Kidney (tissue), 22 donors: ENCODE measurements at places on chromosomes 12 and 14. TPM values are rescaled to one million over a fixed set of nuclear protein-coding genes. Genes with fewer than 3 reads are reported as not detected.

The SMOC1 gene
- total RNA-seq, result 2.8 TPM

The FBLN5 gene
- 99.0 TPM for total RNA-seq

The ZFC3H1 gene
- 42.4 TPM for total RNA-seq

The OR6C2 gene
- total RNA-seq, result not detected

The SAV1 gene
- total RNA-seq, result 36.9 TPM

The CLEC1B gene
- not detected for total RNA-seq

The ACYP1 gene
- total RNA-seq, result 20.6 TPM

The LYSET gene
- total RNA-seq, result 25.6 TPM

GRCh38 chr12:120962532-120963020 is 15.8 kb upstream of the HNF1A start:
- H3K36me3 ChIP-seq, result no peaks in the 10 kb centered on the region
- no peaks in the 10 kb centered on the region for H3K27me3 ChIP-seq
- H3K4me1 ChIP-seq, result no peaks in the 10 kb centered on the region
- DNase-seq, result no peak
- peak overlapping the region; percentile 40 for H3K27ac ChIP-seq

DNA sequence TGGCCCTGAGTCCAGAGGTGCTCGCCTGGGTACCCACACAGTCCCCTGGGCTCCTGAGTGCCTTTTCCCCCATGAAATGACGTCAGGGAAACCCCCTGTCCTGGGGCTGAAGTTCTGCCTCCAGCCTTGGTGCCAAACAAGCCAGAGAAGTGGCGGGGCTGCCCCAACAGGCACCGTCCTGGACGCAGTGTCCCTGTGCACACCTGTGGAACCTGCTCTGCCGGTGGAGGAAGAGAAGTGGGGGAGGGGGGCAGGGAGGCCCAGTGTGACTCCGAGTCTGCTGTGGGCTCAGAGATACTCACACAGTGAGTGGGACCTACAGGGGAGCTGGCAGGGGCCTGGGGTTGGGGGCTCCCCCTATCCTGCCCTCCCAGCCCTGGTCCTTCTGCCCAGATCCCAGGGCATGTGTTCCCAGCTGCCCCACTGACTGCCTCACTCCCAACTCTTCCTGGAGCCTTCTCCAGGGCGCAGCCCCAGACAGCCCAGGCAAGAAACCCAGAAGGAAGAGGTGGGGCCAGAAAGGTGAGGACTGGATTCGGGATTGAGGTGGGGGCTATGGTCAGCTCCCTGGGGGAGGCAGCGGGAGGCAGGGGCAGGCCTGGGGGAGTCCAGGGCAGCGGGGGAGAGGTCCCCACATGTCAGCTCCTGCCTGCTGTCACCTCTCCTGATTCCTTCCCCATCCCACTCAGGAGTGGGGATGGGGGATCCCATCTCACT is 24.7 kb downstream of the CCDC85C start:
- peaks cover 2% of the 10 kb centered on the region for H3K4me1 ChIP-seq
- no peak for DNase-seq
- no peak overlapping the region for H3K4me3 ChIP-seq
- H3K27me3 ChIP-seq, result no peaks in the 10 kb centered on the region
- H3K36me3 ChIP-seq, result no peaks in the 10 kb centered on the region

- H3K4me1 ChIP-seq, result peaks cover 4% of the 10 kb centered on the region
- no peaks in the 10 kb centered on the region for H3K36me3 ChIP-seq
- no peak for DNase-seq
- H3K27me3 ChIP-seq, result no peaks in the 10 kb centered on the region
Observed at GRCh38 chr14:72621387-72622065, 272.4 kb downstream of the DPF3 start.

- no peak overlapping the region for H3K27ac ChIP-seq
- H3K4me1 ChIP-seq, result no peaks in the 10 kb centered on the region
- no peaks in the 10 kb centered on the region for H3K36me3 ChIP-seq
- H3K4me3 ChIP-seq, result no peak overlapping the region
- DNase-seq, result no peak
Observed at GRCh38 chr12:7180685-7181084, 8.8 kb upstream of the PEX5 start.

GRCh38 chr14:83909507-83909906 is 1620.4 kb upstream of the FLRT2 start:
- no peaks in the 10 kb centered on the region for H3K4me1 ChIP-seq
- H3K27ac ChIP-seq, result no peak overlapping the region

DNA sequence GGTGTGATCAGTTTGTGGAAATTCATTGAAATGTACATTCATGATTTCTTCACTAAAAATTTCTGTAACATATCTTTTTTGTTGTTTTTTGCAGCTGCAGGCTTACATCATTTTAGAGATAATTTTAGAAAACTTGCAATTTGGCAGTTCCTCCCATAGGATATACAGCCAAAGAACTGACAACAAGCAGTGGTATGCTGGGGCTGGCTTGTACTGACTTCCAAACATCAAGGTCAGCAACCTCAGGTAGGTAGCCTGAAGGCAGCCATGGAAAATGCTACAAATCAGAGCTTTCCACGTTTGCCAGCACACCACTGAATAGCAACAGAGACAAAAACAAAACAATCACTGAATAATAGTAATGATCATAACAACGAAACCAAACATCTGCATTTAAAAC is 21.2 kb downstream of the TRIM9 start:
- H3K27me3 ChIP-seq, result no peaks in the 10 kb centered on the region
- H3K27ac ChIP-seq, result no peak overlapping the region
- H3K4me1 ChIP-seq, result no peaks in the 10 kb centered on the region

DNA sequence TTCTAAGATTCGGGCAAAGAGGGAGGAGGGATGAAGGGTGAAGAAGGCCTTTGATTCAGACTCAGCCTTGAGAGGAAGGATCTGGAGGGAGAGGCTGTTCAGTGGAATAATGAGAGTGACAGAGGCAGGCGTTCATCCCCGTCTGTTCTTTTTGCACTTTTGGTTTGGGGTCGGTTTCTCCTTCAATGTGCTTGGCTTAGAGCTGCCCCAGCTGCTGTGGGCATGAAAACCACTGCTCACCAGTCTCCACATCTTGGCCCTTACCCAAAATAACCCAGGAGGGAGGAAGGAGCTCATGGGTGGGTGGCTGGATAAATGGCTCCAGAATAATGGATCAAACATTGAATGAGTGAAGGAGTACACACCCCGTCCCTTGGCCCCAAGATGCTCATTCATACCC is 261.7 kb upstream of the FKBP4 start:
- no peak for DNase-seq
- no peak overlapping the region for H3K27ac ChIP-seq
- H3K4me1 ChIP-seq, result peaks cover 11% of the 10 kb centered on the region
- no peak overlapping the region for H3K4me3 ChIP-seq
- no peaks in the 10 kb centered on the region for H3K27me3 ChIP-seq
- no peaks in the 10 kb centered on the region for H3K36me3 ChIP-seq

DNA sequence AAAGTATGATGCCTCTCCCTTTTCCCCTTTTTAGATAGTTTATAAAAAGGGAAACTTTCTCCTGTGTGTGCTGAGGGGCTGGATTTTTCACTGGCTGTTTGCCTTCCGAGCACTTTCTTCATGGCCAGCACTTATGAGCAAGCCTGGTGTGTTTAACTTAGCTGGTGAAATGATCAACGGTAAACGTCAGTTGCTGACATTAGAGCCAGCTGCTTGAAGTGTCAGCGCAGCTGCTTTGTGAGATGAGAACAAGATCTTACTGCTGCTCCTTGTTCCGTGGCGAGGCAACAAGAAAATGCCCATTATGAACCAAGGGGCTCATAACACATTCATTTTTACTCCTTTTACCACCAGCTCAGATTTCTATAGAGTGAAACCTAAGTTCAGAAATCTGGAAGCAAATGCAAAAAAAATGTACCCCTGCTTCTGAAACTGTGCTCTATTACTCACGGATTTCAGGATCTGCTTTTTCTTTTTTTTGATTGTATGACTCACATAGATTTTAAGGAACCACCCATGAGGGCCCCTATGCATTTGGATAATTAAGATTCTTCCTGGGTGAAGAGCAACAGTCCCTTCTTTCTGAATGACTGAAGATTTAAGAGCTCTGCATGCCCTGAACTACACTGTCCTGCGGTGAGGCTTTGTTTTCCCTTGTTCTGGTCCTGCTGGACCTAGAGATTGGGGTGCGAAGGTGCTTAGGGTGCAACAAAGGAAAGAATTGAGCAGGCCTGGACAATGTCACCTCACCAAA is 74.3 kb upstream of the CPM start:
- no peaks in the 10 kb centered on the region for H3K27me3 ChIP-seq
- no peak overlapping the region for H3K27ac ChIP-seq
- no peak overlapping the region for H3K4me3 ChIP-seq
- H3K36me3 ChIP-seq, result no peaks in the 10 kb centered on the region

DNA sequence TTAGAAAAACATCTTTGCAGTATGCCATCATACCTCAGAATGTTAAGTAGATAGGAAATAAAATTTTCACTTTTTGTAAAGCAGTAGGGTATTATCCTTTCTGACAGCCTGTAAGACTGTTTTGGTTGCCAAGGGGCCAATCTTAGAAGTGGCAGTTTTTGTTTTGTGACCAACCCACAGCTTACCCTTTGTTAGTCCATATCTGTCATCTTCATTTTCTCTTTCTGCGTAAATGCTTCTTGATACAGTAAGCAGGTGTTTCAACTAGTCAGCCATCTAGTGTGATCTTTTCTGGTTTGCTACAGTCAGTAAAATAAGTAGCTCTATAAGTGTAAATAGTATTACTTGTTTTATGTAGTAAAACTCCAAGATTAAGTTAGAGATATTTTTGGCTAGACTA is 8.8 kb downstream of the PPM1A start:
- H3K4me3 ChIP-seq, result no peak overlapping the region
- no peaks in the 10 kb centered on the region for H3K27me3 ChIP-seq
- DNase-seq, result no peak
- no peaks in the 10 kb centered on the region for H3K36me3 ChIP-seq

- peaks cover 5% of the 10 kb centered on the region for H3K4me1 ChIP-seq
- no peak for DNase-seq
- no peaks in the 10 kb centered on the region for H3K36me3 ChIP-seq
- no peak overlapping the region for H3K27ac ChIP-seq
- no peak overlapping the region for H3K4me3 ChIP-seq
- no peaks in the 10 kb centered on the region for H3K27me3 ChIP-seq
Observed at GRCh38 chr12:2411616-2412304, 359.0 kb downstream of the CACNA1C start.

DNA sequence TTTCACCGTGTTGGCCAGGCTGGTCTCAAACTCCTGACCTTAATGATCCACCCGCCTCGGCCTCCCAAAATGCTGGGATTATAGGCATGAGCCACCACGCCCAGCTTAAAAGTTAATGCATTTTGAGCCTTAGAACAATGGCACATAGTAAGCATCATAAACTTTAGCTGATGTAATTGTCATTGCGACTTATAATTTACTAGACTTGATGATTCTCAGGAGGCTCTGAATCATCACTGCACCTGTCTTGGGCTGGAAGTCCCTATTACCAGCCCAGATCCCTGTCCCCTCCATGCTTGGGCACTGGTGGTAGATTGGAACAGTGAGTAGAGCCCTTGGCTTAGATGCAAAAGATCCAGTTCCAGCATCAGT is 26.1 kb downstream of the KMT5A start:
- no peak overlapping the region for H3K4me3 ChIP-seq
- no peaks in the 10 kb centered on the region for H3K4me1 ChIP-seq
- no peaks in the 10 kb centered on the region for H3K27me3 ChIP-seq
- no peaks in the 10 kb centered on the region for H3K36me3 ChIP-seq

GRCh38 chr14:56795284-56795622 is 15.0 kb downstream of the OTX2 start:
- H3K27ac ChIP-seq, result no peak overlapping the region
- no peak for DNase-seq
- H3K36me3 ChIP-seq, result no peaks in the 10 kb centered on the region
- H3K4me1 ChIP-seq, result no peaks in the 10 kb centered on the region
- H3K27me3 ChIP-seq, result peaks cover 50% of the 10 kb centered on the region

DNA sequence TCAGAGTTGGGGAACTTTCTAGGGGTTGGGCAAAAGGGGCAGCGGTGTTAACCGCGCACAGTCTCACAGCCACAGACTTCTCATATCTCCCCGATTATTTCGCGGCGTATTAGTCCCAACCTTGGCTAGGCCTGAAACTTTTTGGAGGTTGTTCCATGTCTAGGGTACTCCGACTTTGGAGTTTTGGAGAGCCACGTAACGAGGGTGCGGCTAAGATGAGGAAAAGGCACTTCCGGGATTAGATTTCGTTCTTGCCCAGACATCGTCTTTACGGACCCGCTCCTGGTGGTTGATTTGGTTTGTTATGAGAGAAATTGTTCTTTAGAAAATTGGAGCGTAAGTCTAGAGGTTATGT is 513 bp downstream of the CCNK start:
- H3K36me3 ChIP-seq, result no peaks in the 10 kb centered on the region
- no peaks in the 10 kb centered on the region for H3K4me1 ChIP-seq
- peak overlapping the region; percentile 87 for H3K27ac ChIP-seq
- H3K4me3 ChIP-seq, result peak overlapping the region; percentile 90

DNA sequence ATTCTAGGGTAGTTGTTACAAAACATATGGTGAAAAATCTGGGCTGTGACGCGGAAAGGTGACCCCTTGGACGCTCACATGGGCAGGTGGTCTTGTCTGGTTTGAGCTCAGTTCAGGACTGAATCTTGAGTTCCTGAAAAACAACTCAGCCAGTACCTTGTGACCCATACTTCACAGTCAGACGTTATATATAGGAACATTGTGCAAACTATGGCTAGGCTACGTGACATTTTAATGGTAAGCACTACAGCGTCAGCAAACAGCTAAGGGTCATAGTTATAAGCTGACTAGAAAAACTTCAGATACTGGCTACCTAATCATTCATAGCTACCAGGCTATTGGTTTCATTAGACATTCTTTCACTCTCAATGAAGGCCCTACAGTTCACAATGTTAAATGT is 14.8 kb upstream of the EDDM3A start:
- H3K27me3 ChIP-seq, result no peaks in the 10 kb centered on the region
- H3K27ac ChIP-seq, result no peak overlapping the region
- H3K4me1 ChIP-seq, result no peaks in the 10 kb centered on the region
- DNase-seq, result no peak
- H3K36me3 ChIP-seq, result no peaks in the 10 kb centered on the region

- no peak for DNase-seq
- H3K4me1 ChIP-seq, result no peaks in the 10 kb centered on the region
- H3K27ac ChIP-seq, result no peak overlapping the region
- H3K27me3 ChIP-seq, result no peaks in the 10 kb centered on the region
- no peak overlapping the region for H3K4me3 ChIP-seq
Observed at GRCh38 chr14:34623506-34623905, 6.4 kb downstream of the SNX6 start.

- no peak overlapping the region for H3K4me3 ChIP-seq
- no peaks in the 10 kb centered on the region for H3K36me3 ChIP-seq
- no peak for DNase-seq
- no peak overlapping the region for H3K27ac ChIP-seq
- H3K4me1 ChIP-seq, result no peaks in the 10 kb centered on the region
- H3K27me3 ChIP-seq, result no peaks in the 10 kb centered on the region
Observed at GRCh38 chr12:105524961-105525360, 194.5 kb downstream of the C12orf75 start.

- H3K4me3 ChIP-seq, result no peak overlapping the region
- no peak overlapping the region for H3K27ac ChIP-seq
- no peak for DNase-seq
- H3K36me3 ChIP-seq, result no peaks in the 10 kb centered on the region
- H3K4me1 ChIP-seq, result no peaks in the 10 kb centered on the region
- no peaks in the 10 kb centered on the region for H3K27me3 ChIP-seq
Observed at GRCh38 chr14:55730592-55731310, 150.7 kb downstream of the KTN1 start.
